GM23338 (cell line): ENCODE measurements at places on chromosomes 4 and X. TPM values are rescaled to one million over a fixed set of nuclear protein-coding genes. Genes with fewer than 3 reads are reported as not detected.

Gene UGT2B15
- polyA plus RNA-seq: not detected in 2 replicates

- peak; percentile 78 for DNase-seq
Observed at GRCh38 chr4:149183638-149184037, 632.0 kb downstream of the IQCM start.

- DNase-seq: no peak
Observed at GRCh38 chr4:121977251-121978171, 25.7 kb upstream of the TRPC3 start.

- DNase-seq: no peak
Observed at GRCh38 chr4:83860200-83860599, 324.3 kb downstream of the GPAT3 start.

DNA sequence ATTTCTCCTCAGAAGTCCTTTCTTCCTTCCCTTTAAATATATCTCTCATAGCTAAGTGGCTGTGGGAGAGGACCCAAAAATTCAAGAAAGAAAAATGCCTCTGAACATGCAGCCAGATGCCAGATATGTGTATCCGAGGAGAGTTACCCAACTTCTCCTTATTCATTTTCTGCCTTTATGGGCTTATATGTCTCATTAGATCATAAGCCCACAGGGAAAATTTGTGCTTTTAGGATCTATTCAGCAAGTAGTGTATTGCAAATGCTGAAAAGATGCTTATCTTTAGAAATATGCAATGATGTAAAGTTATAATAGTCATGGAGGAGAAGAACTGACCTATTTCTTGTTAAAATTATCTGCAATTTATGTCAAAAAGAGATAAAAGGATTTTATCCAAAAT is 371.8 kb upstream of the NOCT start:
- no peak for DNase-seq

DNA sequence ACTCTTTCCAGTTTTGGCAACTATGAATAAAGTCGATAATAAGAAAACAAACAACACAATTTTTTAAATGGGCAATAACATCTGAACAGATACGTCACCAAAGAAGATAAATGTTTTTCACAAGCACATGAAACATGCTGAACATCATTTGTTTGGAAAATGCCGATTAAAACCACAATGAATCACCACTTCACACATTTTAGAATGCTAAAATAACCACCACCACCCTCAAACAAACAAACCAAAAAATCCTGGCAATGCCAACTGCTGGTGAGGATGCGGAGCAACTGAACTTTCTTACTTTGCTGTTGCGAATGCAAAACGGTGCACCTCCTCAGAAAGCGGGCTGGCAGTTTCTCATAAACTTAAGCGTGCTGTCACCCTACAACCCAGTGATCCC is 115.9 kb downstream of the NSUN7 start:
- no peak for DNase-seq

GRCh38 chrX:129695535-129695934 is 40.8 kb upstream of the APLN start:
- DNase-seq: no peak

Gene HAUS3
- polyA plus RNA-seq: 16.3 and 21.4 TPM in 2 replicates

DNA sequence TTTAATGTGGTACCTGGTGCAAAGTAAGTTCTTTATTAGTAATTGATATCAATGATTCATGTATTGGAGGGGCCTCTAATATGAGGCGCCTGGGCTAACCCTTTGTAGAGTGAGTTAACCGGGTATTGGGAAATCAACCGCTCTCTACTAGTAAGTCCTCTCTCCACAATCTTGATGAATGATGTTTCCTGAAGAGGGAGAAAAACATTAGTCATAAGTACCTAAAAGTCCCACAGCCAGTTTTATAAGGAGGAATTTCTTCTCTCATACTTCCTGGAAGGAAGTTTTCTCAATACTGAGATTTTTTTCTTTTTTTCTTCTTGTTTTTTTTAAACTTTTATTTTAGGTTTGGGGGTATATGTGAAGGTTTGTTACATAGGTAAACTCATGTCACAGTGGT is 62.3 kb downstream of the AGTR2 start:
- no peak for DNase-seq

Gene DCHS2
- 0.21 and 0.42 TPM in 2 replicates for polyA plus RNA-seq

Gene POU3F4
- 1.4 and 1.5 TPM in 2 replicates for polyA plus RNA-seq

Gene SOWAHD
- 2.4 and 3.8 TPM in 2 replicates for polyA plus RNA-seq

- no peak for DNase-seq
Observed at GRCh38 chr4:155734065-155734464, 24.8 kb upstream of the GUCY1B1 start.

GRCh38 chr4:41359836-41360213 is 103.1 kb downstream of the UCHL1 start:
- no peak for DNase-seq

GRCh38 chrX:41332408-41333002 is 1.5 kb upstream of the DDX3X start:
- peak; percentile 24 for DNase-seq

Gene AGTR2
- not detected in 2 replicates for polyA plus RNA-seq

DNA sequence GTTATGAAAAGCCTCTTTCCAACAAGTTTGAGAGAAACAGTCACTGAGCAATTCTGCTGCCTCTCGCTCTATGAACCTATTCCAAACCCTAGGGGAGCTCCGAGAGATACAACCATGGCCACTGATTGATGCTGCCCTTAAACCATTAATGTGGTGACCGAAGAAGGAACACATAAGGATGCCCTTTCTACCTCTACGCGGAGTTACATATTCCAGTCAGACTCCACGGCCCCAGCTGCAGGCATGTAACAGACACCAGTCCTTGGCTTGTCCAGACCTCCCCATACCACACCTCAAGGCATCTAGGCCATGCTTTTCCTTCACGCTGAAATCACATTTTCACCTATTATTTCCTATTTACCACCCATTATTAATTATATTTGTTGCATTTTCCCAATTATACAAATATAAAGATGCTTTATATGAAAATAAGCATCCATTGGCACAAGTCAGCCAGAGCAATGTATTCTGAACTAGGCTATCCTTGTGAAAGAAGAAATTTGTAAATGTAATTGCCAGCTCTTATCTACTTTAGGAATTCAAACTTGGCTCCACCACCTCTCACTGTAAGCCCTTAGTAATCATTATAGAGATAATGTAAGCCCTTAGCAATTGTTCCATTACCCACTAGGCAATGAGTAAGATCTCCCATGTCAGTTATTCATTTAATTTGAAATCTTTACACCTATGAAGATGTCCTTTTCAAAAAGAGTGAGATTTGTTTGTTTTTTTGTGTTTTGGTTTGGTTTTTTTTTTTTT is 338.4 kb downstream of the NR3C2 start:
- no peak for DNase-seq

DNA sequence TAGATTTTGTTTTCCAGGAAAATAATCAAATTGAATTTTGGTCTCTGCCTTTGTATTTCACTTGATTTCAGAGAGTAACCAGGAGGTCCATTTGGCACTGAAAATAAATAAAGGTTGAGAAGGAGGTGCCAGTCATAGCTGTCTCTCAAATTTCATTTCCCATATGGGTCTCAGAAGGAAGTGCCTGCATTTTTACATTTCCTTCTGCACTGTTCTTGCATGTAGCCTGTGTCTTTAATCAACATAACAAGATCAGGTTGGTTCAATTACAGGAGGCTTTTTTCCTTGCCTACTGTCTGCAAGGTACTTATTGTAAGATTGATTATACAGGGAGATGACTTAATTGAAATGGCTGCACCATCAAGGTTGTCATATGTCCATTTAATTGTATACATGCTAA is 15.7 kb downstream of the LRRC66 start:
- DNase-seq: no peak

- no peak for DNase-seq
Observed at GRCh38 chr4:17667653-17668201, 53.3 kb downstream of the MED28 start.

DNA sequence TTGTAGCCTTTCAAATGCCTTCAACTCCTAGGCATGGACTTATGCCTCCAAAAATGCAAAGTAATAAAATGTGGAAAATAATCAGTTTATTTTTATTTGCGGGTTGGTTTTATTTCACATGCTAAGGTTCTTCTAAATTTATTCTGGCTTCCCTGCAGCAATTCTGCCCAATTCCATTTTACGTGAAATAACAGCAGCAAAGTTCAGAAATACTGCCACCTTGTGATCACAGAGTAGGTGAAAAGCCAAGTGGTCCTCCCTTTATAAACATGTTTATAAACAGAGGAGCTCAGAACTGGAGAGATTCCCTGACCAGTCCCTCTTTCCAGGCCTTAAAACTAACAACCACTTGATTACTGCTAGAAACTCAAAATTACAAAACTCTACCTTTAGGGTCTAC is 14.7 kb upstream of the DCHS2 start:
- DNase-seq: peak; percentile 73

Gene TCEAL7
- polyA plus RNA-seq: 17.2 and 20.2 TPM in 2 replicates

DNA sequence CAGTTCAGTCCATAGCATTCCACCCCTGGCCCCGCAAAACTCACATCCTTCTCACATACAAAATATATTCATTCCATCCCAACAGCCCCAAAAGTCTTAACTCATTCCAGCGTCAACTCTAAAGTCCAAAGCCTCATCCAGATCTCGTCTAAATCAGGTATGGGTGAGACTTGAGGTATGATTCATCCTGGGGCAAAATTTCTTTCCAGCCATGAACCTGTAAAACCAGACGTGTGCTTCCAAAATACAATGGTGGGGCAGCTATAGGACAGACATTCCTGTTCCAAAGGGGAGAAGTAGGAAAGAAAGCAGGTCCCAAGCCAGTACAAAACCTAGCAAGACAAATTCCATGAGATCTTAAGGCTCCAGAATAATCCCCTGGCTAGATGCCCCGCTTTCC is 76.9 kb downstream of the CLDN34 start:
- DNase-seq: no peak

DNA sequence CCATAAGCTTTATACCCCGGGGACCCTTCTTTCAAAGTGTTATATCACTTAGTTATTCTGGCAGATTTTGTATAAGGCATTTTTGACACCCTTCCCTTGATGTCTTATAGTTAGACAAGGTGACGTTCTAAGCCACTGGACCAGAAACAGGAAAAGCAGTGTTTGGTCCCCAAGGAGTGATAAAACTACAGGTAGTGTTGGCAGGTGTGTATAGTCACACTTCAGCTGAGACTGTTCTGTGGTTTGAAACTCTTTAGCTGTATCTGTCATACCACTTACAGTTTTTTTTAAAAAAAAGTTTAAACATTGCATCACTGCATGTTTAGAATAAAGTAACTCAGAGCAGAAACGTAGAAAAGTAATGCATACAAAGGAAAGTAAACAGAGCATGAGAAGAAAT is 48.5 kb downstream of the TLL1 start:
- DNase-seq: no peak

Gene MAGEA11
- 0.12 TPM in 1 of 2 replicates, not detected in the other for polyA plus RNA-seq

DNA sequence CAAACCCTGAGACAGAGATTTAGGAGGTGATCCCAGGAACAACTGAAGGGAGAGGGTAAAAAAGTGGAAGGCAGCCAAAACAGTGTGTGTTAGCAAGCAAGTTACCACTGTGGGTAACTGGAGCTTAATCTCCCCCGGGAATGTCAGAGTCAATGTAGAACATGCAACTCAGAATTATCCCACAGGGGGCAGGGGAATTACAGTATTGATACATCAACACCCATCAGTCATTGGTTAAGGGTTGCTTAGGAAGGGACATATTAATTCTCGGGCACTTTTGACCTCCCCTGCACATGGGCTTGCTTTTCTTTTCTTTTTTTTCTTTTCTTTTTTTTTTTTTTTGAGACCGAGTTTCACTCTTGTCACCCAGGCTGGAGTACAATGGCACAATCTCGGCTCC is 29.3 kb downstream of the CXorf58 start:
- DNase-seq: peak; percentile 13

DNA sequence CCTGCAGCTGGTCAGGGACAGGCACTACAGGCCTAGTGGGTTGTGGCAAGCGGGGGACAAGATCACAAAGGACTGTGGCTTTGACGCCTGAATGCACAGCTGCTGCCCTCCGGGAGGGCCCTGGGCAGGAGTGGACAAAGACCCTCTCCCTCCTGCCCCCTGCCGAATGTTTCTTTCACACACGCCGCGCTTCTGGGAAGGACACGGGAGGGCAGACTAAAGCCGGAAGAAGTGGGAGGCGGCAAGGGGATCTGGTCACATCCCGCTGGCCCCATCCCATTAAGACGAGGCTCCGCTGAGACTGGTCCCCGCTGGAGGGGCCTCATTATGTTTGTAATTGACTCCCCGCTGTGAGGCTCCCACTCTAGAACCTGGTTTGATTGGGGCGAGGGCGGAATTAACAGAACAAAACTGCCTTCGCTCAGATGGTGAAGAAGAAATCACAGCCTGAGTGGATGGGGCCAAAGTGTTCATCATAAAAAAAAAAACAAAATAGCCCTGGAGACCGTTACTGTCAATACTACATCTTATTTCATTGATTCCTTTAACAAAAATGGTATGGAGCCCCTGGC is 37.8 kb upstream of the PSAPL1 start:
- peak; percentile 37 for DNase-seq

DNA sequence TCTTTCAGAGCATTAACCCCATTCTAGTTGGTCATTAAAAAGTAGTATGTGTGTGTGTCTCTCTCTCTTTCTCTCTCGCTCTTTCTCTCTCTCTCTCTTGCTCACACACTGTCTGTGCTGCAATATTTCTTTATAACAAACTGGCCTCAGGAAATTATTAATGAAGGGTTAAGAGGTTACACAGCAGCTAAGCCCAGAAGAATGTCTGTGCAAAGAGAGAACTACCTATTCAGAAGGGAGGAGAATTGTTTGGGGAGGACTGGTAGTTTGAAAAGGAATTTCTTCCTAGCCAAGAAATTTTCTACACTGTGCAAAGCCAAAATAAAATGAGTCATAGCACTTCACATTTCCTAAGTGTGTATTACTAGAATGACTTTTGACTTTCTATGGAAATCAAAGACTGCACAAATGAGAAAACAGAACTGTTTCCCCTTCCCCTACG is 22.2 kb downstream of the PDGFC start:
- no peak for DNase-seq

Gene MEPE
- not detected in 2 replicates for polyA plus RNA-seq

GRCh38 chrX:115553171-115553570 is 7.8 kb upstream of the PLS3 start:
- DNase-seq: peak; percentile 17

Gene MAGEE2
- polyA plus RNA-seq: 0.11 and 0.35 TPM in 2 replicates

GRCh38 chrX:39043838-39044550 is 242.7 kb downstream of the MID1IP1 start:
- no peak for DNase-seq

GRCh38 chr4:24287096-24287495 is 297.3 kb downstream of the DHX15 start:
- no peak for DNase-seq

Gene FHIP1A
- 9.4 and 11.3 TPM in 2 replicates for polyA plus RNA-seq

Gene HPSE
- polyA plus RNA-seq: 1.8 and 2.2 TPM in 2 replicates

Gene FREM3
- polyA plus RNA-seq: 0.03 and 0.28 TPM in 2 replicates

Gene SOX3
- polyA plus RNA-seq: 9.8 and 10.3 TPM in 2 replicates

DNA sequence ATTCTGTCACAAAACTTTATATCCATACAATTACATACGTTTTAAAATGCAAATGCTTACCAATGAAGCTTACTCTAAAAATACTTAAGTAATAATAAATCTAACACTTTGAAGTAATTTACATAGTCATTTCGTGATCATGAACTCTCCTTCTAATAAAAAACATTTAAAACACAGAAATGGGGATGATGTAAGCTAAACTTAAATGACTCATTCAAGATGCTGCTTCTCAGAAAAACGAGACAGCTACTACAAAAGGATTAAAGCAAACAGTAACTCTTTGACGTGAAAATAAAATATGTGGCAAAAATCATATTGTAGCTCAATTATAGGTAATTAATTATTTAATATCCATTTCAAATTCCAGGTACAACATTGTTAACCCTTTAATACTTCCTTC is 148.7 kb downstream of the FGF16 start:
- no peak for DNase-seq

Gene BMX
- not detected in 2 replicates for polyA plus RNA-seq

GRCh38 chr4:162209706-162210105 is 45.9 kb upstream of the FSTL5 start:
- DNase-seq: no peak

GRCh38 chrX:151099001-151099400 is 77.4 kb upstream of the GPR50 start:
- no peak for DNase-seq
